ENCODE measurements at places on chromosomes 5 and 9. TPM values are rescaled to one million over a fixed set of nuclear protein-coding genes. Genes with fewer than 3 reads are reported as not detected.

DNA sequence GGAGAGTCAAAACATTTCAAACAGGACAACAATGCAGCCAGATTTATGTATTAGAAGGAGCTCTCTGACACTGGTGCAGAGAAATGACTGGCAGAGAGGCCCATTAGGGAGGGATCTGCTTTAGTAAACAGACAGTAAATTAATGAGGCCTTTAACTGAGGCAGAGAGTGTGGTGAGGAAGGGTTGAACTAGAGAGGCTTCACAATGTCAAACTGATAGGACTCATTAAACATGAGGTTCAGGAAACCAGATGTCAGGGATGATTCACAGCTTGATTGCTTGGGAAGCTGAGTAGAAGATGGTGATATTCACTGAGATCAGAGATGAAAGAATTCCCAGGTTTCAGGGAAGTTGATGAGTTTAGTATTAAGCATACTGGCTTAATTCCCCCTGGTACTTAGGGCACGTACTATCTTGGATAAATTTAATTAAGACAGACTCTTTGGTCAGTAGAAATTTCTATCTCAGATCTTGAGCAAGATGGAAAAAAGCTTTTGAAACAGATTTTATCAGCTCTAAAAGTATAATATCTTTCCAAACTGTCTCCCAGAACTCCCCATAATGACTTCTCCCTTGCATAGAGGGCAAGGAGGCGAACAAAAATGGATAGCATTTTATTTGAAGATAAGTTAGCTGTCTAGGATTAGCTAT, 8.6 kb upstream of the MUSK start:
- no peak for DNase-seq

Gene VCAN
- total RNA-seq: 41.2 TPM

GRCh38 chr5:130068988-130069387, 164.7 kb downstream of the CHSY3 start:
- no peak for DNase-seq

DNA sequence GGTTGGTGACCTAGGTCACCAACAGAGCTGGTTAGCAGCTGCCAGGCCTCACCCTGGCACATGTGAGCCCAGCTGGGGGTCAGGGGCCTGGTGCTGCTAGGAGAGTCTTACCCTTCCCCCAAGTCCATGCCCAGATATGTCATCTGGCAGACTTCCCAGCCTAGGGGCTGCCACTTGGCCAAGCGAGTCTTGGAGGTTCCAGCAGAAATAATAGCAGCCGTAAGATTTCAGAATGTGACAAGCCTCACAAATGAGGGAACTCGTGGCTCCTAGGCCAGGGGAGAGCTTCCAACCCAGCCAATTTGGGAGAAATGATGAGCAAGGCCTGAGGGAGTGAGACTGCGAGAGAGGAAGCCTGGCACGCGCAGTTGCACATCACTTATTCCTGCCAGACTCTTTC, 11.1 kb downstream of the URM1 start:
- DNase-seq: no peak

Gene GLDC
- not detected for total RNA-seq

GRCh38 chr5:1820381-1820780, 19.2 kb downstream of the NDUFS6 start:
- DNase-seq: peak; percentile 34

GRCh38 chr9:100082782-100083181, 16.0 kb downstream of the ERP44 start:
- DNase-seq: no peak

Gene NDUFS4
- total RNA-seq: 224 TPM

Gene SLC36A2
- 0.60 TPM for total RNA-seq

DNA sequence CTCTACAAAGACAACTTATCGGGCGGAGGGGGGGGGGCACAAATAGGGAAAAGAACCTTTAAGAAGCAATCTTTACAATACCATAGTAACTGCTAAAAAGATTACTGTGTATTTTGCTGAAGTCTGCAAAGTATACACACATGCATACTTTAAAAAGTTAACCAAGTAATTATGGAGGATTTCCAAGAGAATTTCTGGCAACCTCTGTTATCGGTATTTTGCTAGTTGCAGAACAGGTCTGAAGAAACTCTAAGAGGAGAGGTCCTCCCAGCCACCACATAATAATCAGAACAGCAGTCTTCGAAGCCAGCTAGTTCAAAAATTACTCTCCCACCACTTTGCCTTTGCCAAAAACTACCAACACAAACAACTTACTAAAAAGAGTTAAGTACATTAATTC, 56.1 kb downstream of the UBAP2 start:
- no peak for DNase-seq

DNA sequence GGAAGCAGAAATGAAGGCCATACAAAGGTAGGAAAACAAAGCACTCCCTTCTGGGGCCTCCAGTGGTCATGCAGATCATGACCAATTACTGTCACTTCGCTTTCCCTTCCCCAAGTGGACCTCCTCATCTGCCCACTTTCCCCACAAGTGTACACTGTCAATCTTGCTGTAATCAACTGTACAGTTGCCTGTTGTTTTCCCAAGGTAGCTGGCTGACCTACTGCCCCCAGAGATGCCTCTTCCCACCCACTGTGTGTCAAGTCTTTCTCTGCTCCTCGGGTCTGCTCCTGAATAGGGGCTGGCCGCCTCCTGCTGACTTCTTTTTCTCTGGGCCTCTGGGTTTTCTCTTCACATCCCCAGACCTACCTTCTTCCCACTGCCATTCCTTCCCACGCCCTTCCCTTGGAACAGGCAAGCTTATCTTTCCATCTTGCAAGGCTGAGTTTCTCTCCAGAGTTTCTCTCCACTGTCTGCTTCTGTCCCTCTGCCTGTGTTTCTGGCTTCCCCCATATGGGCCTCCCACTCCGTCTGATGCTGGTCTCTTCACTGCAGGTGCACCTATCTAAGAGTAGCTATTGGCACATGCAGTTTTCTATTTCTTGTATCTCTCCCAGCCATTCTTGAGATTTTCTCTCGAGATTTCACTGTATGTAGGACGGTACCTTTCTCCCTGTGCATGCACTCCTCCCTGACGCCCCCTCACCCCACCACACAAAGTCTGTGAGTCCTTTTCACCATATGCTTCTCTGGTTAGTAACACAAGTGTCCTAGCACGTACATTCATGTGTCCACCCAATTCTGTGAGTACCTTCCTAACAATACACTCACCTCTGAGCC, 2.4 kb downstream of the ELL2 start:
- DNase-seq: no peak

GRCh38 chr9:87122947-87123685, 175.8 kb upstream of the GAS1 start:
- DNase-seq: no peak

DNA sequence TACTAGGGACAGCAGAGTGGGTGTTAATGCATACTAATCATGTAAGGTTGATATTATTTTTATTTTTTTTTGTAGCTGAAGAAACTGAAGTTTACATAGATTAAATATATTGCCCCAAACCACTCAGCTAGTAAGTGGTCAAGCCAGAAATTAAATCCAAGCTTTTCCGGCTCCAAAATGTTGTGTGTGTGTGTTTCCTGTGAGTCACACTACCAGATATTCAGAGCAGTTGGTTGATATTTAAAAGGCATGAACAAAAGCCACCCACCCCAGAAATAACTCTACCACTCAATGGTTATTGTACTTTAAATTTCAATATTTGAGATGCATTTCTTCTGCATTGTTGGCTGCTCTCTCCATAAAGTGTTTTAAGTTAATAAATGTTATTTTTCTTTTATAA, 29.5 kb downstream of the KCNN2 start:
- no peak for DNase-seq

GRCh38 chr9:80791836-80792235, 897.5 kb downstream of the TLE1 start:
- DNase-seq: no peak

- no peak for DNase-seq
Measured at GRCh38 chr5:116475338-116475737, 99.3 kb downstream of the SEMA6A start.

Gene GRIN1
- total RNA-seq: not detected

Gene TNIP1
- total RNA-seq: 114 TPM

DNA sequence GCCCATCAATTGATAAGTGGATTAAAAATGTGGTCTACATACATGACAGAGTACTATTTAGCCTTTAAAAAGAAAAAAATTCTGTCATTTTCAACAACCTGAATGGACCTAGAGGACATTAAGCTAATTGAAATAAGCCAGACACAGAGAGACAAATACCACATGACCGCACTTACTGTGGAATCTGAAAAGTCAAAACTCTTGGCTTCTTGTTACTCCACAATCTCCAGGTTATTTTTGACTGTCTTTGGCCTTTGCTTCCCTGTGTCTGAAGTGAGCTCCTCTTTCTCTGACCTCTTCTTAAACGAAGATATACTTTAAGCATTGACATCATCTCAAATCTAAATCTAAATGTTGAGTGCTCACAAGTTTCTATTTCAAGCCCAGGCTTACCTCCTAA, 265.5 kb upstream of the ADRA1B start:
- DNase-seq: no peak
